ENCODE measurements at places on chromosomes 5 and 9.

DNA sequence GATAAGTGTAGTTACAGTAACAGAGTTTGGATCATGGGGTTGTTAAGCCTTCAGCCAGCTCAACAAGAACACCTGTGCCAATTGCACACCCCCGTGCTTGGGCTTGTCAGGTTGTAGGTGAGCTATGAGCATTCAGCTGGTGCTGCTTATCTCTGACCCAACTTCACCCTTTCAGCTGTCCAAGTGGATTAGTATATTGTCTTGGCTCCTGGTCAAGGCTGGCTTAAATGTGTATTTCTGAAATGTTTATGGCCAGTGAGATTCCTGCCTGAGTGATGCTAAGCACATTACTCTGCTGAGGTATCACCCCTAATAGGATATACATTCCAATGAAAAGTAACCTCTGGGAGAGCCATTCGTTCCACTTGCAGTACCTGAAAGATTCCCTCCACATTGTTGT is 44.2 kb upstream of the LMNB1 start:
- DNase-seq, result no peak

GRCh38 chr5:135578685-135579341 is at the start of gene CXCL14:
CXCL14 (minus strand) TSS chr5:135578991; CDS start chr5:135578778, 213 bp downstream.
- peak; percentile 42 for DNase-seq

DNA sequence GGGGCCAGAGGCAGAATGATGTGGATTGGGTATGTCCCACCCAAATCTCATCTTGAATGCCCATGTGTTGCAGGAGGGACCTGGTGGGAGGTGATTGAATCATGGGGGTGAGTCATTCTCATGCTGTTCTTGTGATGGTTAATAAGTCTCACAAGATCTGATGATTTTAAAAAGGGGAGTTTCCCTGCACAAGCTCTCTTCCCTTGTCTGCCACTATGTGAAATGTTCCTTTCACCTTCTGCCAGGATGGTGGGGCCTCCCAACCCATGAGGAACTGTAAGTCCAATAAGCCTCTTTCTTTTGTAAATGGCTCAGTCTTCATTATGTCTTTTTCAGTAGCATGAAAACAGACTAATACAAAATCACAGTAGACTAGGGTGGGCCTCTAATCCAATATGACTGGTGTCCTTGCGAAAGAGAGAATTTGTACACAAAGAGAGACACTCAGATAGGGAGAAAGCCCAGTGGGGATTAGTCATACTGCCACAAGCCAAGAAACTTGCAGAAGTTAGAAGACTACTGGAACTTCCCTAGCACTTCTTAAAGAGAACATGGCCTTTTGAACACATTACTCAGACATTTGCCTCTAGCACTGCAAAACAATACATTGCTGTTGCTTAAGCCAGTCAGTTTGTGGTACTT is 68.4 kb downstream of the ANXA1 start:
- peak; percentile 46 for DNase-seq

DNA sequence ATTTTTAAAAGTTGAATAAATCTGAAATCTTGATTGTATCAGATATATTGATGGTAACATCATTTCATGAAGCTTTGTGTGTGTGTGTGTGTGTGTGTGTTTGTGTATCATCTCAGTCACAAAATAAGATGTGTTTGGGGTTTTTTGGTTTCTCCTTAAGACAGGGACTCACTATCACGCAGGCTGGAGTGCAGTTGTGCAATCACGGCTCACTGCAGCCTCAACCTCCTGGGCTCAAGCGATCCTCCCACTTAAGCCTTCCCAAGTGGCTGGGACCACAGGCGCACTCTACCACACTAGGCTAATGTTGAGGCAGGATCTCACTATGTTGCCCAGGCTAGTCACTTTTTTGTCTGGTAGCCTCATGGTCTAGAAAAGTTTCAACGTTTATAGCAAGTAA is 83.4 kb upstream of the DMRT1 start:
- no peak for DNase-seq

GRCh38 chr9:31683116-31683515 is 701.3 kb upstream of the ACO1 start:
- DNase-seq, result no peak

DNA sequence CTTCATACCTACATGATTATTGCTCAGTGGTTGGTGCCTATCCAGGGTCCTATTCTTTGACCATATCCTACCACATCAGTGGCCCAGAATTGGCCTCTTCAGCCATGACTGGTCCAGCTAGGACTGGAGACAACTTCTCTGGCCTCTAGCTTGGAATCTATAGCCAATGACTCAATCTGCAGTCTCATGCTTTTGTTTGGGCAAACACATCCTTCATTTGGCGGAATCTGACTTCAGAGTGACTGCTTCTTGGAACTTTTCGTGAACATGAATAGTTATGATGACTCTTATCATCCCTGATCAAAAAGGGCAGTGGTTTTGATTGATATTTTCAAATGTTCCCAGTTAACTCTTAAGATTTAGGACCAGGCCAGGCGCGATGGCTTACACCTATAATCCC is 134.1 kb downstream of the PAPPA start:
- no peak for DNase-seq

GRCh38 chr9:114603248-114603647 is 7.8 kb upstream of the TMEM268 start:
- no peak for DNase-seq

- no peak for DNase-seq
These were observed 56.9 kb upstream of the ALDH1A1 start for GRCh38 chr9:73009649-73010288.

DNA sequence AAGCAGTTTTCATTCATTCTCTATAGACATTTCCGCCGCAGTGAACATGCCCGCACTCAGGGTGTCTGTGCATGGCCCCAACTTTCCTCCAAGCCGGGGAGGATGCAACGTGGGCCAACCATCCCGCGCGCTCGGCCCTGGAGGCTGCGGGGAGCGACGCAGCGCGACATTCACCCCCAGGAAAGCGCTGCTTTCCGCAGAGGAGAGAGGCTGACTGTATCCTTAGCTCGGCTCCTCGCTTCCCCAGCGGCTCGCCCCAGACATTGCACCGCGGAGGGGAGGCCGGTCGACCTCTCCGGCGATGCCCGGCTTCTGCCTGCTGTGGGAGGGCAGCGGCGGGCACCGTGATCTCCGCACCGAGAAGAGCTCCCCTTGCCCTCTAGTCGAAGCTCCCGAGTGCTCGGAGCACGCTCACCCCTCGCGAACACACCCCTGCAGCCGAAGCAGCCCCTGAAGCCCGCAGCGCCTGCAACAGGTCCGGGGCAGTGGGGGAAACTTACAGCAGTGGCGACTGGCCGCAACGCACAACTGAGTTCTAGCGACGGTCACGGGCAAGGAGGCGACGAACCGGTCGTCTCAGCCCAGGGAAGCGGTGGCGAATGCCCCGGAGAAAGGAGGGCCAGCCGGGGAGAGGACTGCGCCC is 600 bp downstream of the ENC1 start:
- peak; percentile 44 for DNase-seq

GRCh38 chr5:19240170-19240569 is 747.8 kb downstream of the CDH18 start:
- DNase-seq, result no peak

All from activated naive CD8-positive, alpha-beta T cell treated with anti-CD3 and anti-CD28 coated beads for 36 hours (primary cell).